ENCODE measurements at places on chromosomes 12 and 14.

- no peak for DNase-seq
Observed at GRCh38 chr12:57840726-57841125, 5.8 kb downstream of the CTDSP2 start.

DNA sequence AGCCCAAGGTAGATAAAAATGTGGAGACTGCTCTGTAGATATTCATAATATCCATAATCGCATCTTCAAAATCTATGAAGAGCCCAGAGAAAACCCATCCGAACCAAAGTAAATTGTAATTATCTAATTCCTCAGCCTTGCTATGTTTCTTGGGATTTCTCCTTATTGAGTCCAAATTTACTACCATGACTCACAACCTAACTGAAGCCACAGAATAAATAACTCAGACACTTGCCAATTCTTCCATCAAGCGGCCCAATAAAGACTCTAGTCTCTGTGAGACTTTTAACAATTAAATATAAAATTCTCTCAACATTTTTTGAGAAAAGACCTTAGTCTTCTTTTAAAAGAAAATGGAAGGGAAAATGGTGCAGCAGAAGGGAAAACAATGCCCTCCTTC is 409.8 kb downstream of the DAD1 start:
- no peak for DNase-seq

- no peak for DNase-seq
Observed at GRCh38 chr12:126051611-126052107, 986.4 kb downstream of the AACS start.

DNA sequence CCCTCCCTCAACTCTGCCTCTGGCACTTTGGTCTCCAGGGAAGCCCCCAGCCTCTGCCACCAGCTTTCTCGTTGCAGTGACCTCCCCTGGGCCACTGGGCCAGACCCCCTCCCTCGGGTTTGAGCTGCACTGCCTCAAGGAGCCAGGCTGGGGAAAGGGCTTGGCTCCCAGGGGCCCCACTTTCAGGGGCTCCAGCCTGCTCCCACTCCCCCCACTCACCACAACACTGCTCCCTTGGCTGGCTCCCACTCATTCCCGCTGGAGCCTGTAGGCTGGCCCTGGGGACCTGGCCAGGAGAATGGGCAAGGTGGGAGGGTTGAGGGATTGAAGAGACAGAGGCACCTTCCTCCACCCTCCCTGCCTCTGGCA is 19.3 kb upstream of the KIF26A start:
- no peak for DNase-seq

GRCh38 chr14:74733221-74733620 is 20.3 kb downstream of the FCF1 start:
- no peak for DNase-seq

GRCh38 chr14:50417853-50418252 is 21.2 kb upstream of the CDKL1 start:
- no peak for DNase-seq

GRCh38 chr12:116159593-116160200 is 117.8 kb downstream of the MED13L start:
- no peak for DNase-seq

DNA sequence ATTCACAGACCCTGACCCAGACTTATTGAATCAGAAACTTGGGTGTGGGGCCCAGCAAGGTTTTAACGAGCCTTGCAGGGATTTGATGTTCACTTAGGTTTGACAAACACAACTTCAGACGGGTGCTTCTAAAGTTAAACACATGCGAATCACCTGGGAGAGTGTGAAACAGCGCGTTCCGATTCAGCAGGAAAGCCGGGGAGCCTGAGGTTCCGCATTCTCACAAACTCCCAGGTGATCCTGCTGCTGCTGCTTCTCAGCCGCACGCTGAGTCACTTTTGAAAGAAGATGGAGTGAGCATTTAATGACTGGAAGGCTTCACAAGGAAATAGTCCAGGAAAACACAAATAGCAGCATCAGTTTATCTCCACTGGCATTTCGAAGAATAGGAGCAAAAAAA is 44.2 kb upstream of the DDX11 start:
- no peak for DNase-seq

DNA sequence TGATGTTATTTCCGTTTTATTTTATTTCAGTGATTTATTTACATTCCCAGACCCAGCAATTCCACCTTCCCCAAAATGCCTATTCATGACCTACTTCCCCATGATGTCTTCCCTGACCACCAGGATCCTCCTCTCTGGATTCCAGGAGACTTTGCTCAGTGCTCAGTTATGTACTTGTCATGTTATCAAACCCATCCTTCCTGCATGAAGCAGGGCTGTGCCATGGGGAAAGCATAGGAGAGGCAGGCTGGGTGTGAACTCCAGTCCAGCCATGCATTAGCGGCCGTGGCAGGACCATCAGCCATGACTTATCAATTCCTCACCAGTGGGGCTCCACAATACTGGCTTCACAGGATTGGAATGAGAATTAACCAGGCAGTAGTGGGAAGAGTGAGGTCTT is 57.8 kb downstream of the B4GALNT3 start:
- DNase-seq: no peak

DNA sequence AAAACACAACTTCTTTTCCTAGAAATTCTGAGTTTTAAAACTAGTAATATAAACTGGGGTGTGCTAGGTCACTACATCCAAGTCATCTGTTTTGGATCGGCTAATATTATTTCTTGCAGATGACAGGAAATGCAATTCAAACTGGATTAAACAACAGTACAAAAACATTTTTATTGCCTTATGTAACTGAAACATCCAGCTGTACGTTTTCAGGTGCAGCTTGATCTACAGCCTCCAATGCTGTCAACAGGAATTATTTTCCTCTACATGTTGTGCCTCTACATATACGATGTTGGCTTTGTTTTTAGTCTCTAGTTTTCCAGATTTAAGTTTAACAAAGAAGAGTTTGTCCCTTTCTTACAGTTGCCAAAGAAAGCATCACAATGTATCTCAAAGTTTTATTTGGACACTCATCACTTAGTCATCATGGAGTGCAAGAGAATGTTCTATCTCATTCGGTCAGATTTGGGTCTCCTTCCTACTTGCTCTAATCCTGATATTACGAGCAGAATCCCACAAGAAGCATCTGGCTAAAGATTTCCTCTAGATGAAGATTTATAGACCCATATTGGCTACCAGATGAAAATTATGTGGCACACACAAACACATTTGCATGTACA is 326.7 kb downstream of the SLC6A15 start:
- no peak for DNase-seq

DNA sequence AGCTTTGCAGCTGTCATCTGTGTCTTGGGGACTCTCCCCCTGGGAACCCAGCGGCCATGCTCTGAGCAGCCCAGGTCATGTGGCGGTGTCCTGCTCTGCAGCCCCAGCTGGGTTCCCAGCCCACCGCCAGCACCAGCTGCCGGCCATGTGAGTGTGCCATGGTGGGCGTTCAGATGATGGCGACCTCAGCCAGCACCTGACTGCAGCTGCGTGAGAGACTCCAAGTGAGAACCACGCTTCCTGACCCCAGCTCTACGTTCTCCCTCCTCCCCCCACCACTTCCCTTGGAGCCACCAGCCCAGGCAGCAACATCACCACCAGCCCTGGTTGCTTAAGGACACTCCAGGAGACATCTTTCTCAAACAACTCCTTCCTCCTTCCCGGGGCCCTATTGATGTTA is 68.8 kb downstream of the SLC24A4 start:
- no peak for DNase-seq

DNA sequence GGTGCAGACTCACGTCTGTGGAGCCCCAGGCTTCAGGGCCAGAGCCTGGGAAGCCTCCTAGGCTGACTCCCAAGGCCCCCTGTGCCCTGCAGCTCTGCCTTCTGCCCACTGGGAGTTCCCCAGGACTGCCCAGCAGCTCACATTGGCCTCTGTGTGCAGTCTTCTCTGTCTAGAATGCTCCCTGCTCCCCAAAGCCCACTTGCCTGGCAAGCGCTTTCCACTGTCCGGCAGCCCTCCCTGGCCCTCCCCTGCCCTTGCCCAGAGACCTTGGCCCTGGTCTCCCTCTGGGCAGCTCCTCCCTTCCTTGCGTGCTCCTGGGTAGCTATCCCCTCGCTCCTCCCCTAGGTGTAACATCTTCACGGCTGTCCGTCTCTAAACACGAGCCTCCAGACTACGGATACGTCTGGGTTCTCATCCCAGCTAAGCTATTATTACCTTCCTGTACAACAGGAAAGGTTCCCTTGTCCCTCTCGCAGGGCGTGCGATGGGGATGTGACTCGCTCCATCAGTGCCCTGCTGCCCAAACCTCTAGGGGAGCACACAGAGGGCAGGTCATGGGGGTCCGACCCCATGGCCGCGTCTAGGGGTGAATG is 325.5 kb upstream of the RTL1 start:
- no peak for DNase-seq

DNA sequence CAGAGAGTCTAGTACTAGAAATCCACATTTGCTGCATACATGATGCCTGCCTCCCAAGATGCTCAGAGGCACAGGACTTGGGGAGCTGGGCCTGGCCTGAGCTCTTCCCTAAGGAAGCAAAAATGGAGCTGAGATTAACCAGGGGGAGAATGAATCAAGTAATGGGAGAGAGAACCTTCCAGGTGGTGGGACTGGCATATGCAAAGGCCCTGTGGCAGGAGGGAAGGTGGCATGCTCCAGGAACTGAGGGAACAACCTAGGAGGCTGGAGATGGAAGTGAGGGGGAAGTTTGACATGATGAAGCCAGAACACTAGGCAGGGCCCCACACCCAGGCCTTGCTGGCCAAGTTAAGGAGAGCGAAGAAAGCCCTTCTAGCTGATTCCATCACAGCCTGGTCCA is 23.3 kb downstream of the TMEM63C start:
- DNase-seq: no peak

DNA sequence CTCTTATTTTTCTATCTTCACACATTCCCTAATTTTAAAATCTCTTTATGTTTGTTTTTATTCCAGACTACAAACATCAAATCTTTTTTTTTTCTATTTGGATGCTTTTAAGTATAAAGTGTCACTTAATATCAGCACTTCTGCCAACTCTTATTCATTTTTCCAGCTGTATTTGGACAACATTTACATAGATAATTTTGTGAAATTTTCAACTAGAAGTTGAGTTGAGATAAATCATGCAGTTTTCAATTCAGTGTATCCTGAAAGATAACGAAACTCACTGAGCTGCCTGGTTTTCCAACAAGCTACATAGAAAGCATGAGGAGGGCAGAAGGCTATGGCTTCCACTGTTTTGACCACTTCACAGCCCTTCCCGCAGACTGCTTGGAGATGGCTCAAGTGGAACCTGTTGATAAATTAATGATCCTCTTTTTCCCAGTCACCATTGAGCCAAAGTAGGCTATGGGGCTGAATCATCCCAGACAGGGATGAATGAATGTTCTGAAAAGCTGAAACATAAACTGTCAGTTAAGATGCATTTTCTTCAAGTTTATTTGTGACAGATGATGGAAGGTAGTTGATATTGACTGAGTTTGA is 213.9 kb downstream of the RAD51B start:
- no peak for DNase-seq

GRCh38 chr14:92783813-92784431 is 10.2 kb upstream of the GOLGA5 start:
- peak; percentile 32 for DNase-seq

DNA sequence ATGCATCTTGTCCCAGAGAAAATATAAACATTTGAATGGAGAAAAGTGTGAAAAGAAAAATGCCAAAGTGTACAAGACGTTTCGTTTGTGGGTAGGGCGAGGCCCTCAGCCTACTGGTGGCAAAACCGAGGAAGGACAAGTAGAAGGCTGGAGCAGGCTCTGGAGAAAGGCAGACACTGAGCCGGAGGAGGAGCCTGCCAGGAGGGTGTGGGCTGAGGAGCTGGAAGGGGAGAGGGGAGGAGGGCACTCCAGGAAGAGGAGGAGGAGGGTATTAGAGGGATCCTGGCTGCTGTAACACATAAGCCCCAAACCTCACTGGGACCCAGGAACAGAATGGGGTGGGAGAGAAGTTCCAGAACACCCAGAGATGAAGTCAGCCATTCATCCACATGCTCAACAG is 47.7 kb downstream of the CLMN start:
- DNase-seq: no peak

GRCh38 chr12:42473561-42473960 is 116.0 kb downstream of the PRICKLE1 start:
- DNase-seq: no peak

- no peak for DNase-seq
Observed at GRCh38 chr14:70558356-70558755, 23.6 kb upstream of the ADAM20 start.

- DNase-seq: no peak
Observed at GRCh38 chr12:123996581-123996980, 23.6 kb downstream of the ZNF664 start.

GRCh38 chr12:127301876-127302275 is 965.1 kb upstream of the TMEM132C start:
- DNase-seq: no peak

GRCh38 chr14:68349900-68350629 is 442.8 kb downstream of the ZFP36L1 start:
- no peak for DNase-seq

GRCh38 chr12:105502426-105502930 is 172.0 kb downstream of the C12orf75 start:
- DNase-seq: no peak

DNA sequence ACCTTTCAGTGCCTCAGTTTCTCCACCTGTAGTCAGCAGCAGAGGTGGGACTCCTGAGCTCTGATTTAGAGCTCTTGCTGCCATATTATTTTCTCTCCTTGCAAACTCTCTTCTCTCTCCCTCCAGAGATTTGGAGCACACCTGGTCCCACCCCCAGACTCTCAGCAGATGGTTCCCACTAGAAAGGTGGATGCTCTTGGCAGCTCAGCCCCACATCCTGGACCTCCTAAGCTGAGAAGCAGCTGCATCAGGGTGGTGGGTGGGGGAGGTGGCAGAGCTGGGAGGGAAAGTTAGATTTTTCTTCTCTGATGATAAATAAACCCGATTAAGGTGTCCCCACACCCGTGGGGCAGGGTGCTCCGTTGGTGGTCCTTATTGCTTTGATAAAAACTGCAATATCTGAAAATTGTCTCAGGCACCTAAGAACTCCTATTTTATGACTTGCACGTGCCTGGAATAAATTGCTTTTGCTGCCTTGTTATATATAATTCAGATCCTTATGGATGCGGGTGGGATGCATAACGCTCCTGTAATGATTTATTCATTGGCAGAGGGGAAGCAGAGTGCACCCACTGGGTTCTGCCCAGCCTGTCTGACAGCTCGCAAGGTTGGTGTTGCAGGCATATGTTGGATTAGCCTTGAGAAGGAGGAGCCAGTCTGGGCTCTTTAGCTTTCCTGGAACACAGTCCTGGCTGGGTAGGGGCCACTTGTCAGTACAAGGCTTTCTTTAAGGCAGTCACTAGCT is 214.2 kb downstream of the SUDS3 start:
- no peak for DNase-seq

GRCh38 chr14:99951085-99951484 is 114.1 kb upstream of the EVL start:
- no peak for DNase-seq

Data from D721Med (cell line).